Stimulated activated CD4-positive, alpha-beta T cell treated with anti-CD3 and anti-CD28 coated beads, Interleukin-1b, Interleukin-23, amount 100 ng/mL, for 4 hours (primary cell): ENCODE measurements at places on chromosomes 6 and 20.

DNA sequence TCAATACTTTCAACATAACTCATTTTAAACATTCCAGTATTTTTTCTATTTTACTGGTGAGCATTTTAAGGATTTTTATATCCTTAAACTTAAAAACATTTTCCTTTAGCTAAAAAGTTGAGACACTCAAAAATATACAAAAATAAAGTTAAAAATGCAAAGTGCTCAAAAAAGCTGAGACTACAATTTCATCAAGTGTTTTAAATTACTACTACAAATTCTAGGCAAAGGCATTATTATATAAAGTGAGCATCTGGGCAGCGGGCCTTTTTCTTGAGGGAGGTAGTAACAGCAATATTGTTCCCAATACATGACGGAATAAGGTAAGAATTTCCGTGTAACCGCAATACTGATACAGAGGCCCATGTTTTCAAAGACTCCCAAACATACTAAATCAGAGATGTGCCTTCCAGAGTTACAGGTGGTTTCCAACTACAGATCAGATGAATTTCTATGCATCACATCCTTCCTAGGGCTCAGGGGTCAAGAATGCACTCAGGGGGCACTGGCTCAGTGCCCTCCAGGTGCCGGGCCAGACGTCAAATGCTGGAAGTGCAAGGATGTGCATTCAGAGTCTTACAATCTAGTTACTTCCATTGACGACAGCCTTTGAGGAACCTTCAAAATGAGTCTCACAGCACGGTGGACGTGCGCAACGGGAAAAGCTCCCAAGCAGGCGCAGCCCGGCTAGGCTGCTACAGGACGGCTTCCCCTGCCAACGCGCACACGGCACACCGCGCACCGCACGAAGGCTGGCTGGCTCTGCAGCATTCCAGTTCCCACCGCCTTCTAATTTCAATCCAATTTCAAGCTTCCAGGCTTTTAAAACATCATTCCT is 1.7 kb downstream of the PHF10 start:
- DNase-seq: no peak

- DNase-seq: no peak
These were observed 112.5 kb downstream of the SNX5 start for GRCh38 chr20:17856024-17856564.

GRCh38 chr20:37144856-37145404 is 34.2 kb upstream of the RPN2 start:
- DNase-seq: no peak

DNA sequence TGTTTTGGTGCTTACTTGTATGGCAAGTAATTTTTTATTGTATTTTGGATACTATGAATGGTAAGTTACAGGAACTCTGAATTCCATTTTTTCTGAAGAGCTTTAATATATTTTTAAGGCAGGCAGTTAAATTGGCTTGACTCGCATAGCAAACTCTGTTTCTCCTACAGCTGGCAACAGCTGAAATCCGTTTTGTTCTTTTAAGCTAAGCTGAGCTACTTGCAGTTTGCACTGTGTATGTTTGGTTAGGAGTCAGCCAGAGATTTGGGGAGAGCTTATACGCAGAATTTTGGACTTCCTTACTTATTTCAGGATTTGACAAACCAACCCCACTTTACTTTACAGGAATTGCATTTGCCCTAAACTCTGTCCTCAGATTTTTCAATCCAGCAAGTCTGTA is 179.1 kb downstream of the COL19A1 start:
- no peak for DNase-seq

- no peak for DNase-seq
These were observed 323.1 kb downstream of the TPBG start for GRCh38 chr6:82686719-82687118.

DNA sequence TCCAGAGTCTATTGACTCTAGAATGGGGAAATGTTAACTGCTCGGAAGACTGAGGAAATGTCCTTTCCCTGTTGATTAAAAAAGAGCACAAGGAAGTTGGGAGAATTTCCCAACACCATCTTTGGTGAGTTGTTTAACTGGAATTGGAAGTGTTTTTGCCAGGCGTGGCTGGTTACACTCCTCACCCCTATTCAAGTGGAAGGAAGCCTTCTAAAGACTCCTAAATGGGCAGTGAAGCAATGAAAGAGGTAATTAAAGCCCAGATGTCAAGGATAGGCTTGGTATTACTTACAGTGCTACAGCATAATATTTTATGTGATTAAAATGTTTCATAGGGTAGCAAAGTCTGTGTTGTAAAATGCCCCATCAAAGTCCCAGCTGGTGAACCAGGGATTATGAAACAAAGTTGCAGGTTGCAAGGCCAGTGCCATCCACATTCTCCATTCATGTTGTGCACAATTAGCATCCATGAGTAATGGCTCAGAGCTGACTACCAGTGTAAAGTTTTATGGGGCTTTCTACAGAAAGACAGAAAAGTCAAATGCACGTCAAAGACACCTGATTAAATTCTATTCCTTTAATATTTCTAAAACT is 52.6 kb downstream of the BTBD3 start:
- no peak for DNase-seq

GRCh38 chr20:14979453-14979986 is 642.1 kb upstream of the FLRT3 start:
- DNase-seq: no peak
